ENCODE measurements at places on chromosomes 3 and 15.

DNA sequence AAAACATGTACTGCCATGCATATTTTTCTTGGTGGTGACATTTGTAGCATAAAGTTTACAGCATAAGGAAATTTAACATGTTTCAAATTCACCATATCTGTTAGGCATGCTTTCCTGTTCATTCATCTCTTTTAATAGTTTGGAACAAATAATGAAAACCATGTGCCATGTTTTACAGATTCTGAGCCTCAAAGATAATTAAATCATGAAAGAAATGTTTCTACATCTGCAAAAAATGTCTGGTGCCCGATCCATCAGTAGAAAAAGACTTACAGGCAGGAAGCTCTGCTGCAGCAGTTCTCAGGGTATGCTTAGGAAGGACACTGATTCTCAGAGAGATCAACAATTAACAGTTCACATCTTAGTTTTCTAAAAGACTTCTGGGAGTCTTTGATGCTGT, 316.2 kb downstream of the IL5RA start:
- DNase-seq: no peak

- DNase-seq: no peak
Observed at GRCh38 chr3:48186631-48187300, 1.5 kb downstream of the CDC25A start.

- no peak for DNase-seq
Observed at GRCh38 chr3:152313430-152313829, 44.7 kb downstream of the MBNL1 start.

GRCh38 chr3:171984883-171985282, 54.5 kb upstream of the FNDC3B start:
- no peak for DNase-seq

GRCh38 chr15:42012241-42012640, 8.6 kb downstream of the PLA2G4E start:
- no peak for DNase-seq

DNA sequence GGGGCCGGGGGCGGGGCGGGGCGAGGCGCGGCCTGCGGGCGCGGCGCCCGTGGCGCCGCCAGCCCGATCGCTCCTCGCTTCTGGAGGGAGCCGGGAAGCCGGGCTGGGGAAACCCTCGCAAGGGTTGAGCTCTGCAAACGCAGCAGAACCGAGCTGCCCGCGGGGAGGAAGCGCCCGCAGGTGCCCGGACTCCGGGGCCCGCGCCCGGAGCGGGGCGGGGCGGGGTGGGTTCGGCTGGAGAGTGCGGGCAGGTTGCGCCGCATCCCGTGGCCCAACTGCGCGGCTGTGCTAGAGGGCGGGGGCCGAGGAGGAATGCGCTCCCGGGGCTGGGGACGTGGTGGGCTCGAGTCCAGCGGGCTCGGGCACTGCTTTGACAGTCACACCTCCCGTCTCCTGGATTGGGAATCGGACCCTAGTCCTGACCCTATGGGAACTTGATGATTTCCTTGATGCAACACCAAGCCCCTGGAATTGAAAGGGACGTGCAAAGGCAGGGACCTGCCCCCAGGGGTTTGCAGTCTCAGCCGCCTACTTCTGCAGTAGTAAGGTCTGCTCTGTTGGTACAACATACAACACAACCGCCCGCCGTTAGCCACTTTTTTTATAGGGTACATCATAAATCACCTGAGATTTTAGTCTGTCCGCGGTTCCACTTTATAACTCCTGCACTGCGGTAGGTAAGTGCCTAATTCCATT, 34.3 kb downstream of the ZBTB38 start:
- DNase-seq: peak; percentile 43

DNA sequence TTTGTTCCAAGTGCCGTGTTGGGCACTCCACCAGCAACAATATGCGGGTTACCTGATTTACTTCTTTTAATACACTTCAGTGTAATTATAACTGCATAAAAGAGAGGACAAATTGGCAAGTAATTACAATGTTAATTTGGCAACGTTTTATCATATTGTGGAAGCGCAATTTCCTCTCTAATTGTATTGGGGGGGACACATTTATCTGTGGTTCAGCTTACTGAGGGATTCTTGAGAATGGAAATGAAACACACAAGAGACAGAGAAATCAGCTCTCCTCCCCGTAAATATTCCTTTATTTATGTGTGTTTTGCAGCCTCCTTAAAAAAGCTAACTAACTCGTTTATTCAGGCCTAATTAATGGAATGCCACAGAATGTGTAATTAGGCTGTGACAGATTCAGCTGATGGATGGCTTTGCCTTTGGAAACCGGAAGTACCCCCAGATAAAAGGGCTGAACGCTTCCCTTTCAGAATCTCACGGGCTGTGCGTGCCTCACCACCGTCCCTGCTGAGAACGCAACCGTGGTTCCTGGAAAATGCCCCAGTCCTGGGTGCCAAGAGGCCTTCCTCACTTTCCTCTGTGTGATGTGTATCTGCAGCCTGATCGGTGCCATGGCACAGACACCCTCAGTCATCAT, 247.1 kb upstream of the ST8SIA2 start:
- DNase-seq: no peak

- DNase-seq: no peak
Observed at GRCh38 chr3:40313975-40314860, 4.7 kb downstream of the EIF1B start.

- no peak for DNase-seq
Observed at GRCh38 chr15:101650145-101650544, 2.0 kb downstream of the TM2D3 start.

GRCh38 chr3:37922721-37923568, 61.3 kb downstream of the CTDSPL start:
- no peak for DNase-seq

DNA sequence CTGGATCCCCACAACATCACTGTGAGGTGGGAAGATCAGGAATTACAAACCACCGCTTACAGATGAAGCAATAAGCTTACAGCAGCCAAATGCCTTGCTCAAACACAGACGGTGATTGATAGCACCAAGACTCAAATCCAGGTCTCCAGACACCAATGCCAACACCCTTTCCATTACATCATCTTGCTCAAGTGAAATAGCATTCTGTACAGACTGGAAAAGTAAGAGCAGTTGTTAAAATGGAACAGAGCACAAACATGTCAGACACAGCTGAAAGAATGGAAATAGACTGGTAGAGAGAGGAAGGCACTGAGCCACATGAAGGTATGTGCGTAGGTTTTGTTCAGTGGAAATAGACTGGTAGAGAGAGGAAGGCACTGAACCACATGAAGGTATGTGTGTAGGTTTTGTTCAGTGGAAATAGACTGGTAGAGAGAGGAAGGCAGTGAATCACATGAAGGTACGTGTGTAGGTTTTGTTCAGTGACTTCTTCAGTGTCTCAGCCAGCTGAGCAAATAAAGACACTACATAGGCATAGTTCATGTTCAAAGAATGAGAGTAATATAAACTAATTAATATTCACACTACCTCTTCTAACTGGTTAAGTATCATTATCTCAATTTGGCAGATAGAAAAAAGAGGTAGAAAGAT, 15.6 kb downstream of the CLDN1 start:
- peak; percentile 41 for DNase-seq

DNA sequence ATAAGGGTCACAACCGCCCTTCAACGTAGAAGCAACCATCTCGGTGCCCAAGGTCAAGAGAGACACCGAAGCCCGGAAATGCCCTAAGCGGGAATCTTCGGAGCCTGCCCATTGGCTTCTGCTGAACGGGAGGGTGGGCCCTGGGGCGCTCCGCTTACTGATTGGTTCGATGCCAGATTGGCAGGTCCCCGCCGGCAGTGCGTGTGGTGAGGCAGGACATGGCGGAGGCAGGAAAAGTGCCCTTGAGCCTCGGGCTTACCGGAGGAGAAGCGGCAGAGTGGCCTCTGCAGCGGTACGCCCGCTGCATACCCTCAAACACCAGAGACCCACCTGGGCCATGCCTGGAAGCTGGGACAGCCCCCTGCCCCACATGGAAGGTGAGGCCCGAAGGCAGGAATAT, at the start of gene REC114:
REC114 (plus strand) TSS at position 197 of the 400 bp plus-strand sequence; CDS start at position 219, 22 bp downstream.
- DNase-seq: no peak

DNA sequence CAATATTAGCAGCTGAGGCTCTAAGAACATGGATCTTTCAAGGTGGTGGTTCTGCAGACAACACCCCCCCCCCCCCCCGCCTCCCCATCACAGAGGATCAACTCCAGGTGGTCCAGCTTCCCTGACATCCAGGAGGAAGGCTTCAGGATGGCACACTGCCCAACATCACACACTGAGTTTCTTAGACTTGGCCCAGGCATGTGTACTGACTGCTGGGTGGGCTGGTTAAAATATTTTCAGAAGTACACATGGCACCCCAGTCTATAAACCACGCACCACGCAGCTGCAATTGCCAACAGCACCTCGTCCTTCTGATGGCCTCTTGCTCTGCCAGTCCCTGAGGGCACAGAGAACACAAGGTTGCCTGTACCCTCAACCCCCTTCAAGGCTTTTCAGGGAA, 22.1 kb downstream of the SRPRB start:
- no peak for DNase-seq

DNA sequence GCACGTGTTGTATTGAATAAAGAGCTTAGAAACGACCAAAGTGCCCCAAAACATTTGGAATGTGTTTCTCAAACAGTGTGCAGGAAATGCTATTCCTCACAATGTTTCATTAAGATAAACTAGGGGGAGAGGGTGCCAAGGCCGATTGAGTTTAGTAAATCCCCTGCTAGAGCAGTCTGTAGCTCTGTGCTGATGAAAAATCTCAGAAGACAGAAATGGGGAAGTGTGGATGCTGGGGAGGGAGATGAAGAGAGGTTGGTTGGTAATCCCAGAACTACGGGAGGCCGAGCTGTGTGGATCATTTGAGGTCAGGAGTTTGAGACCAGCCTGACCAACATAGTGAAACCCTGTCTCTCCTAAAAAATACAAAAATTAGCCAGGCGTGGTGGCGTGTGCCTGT, 121.2 kb downstream of the FOXB1 start:
- DNase-seq: no peak

GRCh38 chr15:73841756-73842725, 31.3 kb upstream of the TBC1D21 start:
- no peak for DNase-seq

DNA sequence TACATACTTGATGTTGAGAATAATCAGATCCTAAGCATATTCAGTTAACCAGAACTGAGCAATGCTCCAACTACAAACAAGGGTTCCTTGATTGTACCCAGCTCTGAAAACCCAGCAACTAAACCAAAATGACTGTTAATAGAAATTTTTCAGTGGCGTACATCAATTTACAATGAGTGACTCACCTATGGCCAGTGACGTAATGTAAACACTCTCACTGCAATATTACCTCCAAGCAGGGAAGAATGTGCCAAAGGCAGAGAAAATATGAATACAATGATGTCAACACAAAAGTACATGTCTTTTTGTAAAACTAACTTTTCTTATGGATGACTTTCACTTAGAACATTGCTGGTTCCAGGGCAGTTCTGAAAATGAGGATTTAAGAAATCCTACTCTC, 611.3 kb downstream of the EDEM1 start:
- DNase-seq: no peak

DNA sequence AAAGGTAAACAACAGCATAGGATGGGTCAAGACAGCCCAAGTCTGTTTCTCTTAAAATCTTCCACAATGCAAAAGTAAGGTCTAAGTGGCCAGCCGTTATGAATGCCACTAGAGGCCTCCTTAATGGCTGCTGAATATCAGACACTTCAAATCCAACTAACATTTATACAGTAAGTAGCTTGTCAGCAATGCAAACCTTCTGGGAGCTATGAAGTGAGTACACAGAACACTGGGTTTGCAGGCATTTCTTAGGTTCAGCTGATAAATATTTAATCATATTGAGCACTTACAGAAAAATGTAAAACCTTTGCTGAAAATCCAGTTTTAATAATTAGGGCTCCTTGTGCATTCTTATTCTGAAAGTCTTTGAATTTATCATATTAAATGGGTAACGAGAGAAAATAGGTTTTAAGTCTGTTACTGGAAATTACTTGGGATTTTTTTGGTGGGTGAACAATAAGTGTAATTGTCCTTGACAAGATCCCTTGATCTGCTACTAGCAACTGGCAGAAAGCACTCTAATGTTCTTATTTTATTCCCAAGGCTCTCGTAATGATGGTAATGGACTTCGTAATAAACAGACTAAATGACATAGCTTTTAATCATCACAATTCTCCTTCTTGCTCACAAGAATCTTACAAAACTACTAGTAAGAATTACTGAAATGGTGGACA, 141.7 kb upstream of the GPR149 start:
- no peak for DNase-seq

GRCh38 chr15:76711351-76711827, 193.8 kb downstream of the SCAPER start:
- no peak for DNase-seq

GRCh38 chr15:69194025-69194827, 33.8 kb downstream of the GLCE start:
- DNase-seq: no peak

DNA sequence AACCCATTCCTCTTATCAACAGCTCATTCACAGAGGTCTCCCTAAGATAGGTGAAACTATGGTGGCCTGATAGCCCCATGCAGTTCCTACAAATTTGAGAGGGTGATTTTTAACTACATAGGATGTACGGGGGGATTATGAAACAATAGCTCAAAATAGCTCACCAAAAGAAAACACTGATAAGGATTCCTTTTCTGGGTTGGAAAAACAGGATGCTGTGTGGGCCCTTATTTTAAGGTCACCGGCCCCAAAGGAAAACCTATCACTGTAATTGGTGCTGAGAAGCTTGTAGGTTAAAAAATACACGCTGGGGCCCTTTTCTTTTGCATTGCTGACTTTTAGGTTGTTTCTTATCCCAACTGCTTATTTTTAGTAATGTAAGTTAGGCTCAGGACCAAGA, 627.4 kb downstream of the MAGI1 start:
- no peak for DNase-seq

DNA sequence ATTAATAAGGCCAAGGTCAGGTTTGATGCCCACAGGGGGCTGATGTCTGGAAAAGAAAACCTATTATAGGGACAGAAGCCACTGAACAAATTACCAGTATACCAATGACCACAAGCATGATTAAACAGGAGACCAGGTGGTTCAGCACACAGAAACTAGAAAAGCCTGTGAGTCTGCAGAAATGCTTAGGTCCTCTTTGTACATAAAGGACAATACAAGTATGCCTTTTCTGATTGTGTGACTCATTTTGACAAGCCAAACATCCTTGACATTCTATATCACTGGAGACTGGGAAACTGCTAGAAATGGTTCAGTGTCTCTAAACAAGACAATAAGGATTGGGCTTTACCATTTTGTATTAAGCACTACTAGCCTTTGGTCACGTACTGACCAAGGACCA, 113.2 kb upstream of the MYO5C start:
- DNase-seq: no peak

DNA sequence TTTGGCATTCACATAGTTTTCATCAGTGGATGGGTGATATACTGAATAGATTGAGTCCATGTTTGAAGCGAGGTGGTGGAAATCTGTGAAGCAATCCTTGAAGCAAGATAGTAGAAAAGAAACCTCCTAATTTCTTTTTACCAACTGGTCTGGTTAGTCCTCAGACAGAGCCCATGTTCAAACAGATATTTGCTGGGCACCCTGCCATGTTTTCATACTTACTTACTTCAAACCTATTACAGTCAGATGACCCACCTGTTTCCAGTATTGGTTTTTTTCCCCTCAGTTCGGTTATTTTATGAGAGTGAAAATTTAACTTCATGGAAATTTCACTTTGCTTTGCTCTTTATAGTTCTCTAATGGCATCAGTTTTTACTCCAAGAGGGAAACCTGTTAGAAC, 23.7 kb downstream of the EXOSC7 start:
- DNase-seq: no peak
